ENCODE measurements at places on chromosomes 16 and 17.

- DNase-seq, result no peak
Observed at GRCh38 chr16:73052576-73052975, 4.6 kb upstream of the ZFHX3 start.

- DNase-seq, result peak; percentile 26
Observed at GRCh38 chr17:9676084-9676483, 30.8 kb downstream of the USP43 start.

- DNase-seq, result no peak
Observed at GRCh38 chr17:81863123-81863675, 2.9 kb upstream of the P4HB start.

- no peak for DNase-seq
Observed at GRCh38 chr16:57760357-57761160, 25.0 kb downstream of the KATNB1 start.

GRCh38 chr17:56247816-56248215 lies 94.5 kb downstream of the ANKFN1 start:
- no peak for DNase-seq

DNA sequence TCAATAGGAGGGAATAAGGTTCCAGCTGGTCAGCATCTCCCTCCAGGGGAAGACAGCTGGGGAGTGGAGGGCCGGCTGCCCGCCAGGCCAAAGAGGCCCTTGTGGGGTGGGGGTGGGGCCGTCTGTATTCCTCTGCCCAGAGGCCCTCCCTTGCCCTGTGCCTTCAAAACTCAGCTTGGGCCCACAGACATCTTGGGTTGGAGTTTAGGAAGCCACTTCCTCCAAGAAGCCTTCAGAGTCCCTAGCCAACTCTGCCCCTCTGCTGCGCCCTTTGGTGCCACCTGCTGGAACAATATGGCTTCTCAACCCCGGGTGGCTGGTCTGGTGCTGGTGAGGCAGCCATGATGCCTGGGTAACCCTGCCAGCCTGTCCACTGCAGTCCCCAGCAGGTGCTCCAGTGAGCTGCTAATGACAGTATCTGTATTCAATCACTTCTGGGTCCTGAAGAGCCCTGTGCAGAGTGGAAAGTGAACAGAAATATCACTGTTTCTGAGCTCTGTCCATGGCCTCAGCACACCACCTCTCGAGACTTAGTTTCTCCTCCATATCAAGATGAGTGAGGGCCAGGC lies 16.7 kb downstream of the HSD11B2 start:
- peak; percentile 86 for DNase-seq

DNA sequence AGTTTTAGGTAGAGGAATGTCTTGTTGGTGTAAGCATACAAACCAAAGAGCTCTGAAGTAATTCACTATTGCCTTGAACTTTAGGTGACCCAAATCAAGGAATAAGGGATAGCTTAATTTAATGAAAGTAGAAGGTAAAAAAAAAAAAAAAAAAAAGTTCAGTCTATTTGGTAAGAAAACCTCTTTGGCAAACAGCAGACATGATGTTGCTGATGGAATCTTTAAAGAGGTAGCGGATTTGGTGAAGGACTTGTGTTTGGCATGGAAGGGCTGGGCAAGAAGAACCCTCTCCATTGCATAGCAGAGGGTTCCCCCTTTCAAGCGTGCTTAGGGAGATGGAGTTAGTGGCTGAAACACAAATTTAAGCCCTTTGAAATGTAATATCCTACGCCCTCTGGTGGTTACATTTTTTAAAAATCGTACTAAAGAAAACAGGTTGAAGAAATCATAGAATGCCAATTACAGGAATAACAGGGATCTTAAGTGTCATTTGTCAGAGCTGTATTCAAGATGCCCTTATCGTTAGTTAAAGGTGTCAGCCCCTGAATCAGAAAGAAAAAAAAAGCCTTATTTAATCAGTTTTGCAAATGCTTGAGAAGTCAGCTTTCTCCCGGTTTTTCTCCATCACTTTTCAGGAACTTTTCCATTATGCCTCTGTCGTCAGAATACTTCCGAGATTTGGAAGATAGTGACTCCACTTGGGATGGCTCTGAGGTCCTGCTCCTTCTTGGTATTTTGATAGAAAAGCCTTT lies 383.1 kb downstream of the KCNJ2 start:
- DNase-seq, result peak; percentile 38

DNA sequence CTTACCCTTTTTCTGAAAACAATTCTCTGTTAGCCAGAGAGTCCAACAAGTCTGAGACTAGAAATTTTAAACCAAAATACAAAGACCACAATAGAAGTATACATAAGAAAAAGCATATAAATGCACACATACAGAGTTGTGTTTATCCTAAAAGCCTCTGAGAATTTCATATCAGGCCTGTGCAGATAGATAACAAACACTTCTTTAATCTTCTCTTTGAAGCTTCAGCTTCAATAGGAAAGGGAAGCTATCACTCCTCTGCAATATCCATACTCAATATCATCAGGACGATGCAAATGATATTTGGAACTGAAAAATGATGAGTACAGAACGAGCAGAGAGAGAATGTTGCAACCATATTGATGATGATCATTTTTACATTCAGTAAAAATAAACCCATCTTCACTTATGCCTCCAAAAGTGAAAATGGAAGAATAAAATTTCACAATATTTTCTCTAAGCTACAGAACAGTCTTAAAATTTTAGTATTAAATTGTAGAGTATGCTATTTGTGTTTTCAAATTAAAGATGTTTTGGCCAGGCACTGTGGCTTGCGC lies 61.6 kb downstream of the SKAP1 start:
- peak; percentile 42 for DNase-seq

DNA sequence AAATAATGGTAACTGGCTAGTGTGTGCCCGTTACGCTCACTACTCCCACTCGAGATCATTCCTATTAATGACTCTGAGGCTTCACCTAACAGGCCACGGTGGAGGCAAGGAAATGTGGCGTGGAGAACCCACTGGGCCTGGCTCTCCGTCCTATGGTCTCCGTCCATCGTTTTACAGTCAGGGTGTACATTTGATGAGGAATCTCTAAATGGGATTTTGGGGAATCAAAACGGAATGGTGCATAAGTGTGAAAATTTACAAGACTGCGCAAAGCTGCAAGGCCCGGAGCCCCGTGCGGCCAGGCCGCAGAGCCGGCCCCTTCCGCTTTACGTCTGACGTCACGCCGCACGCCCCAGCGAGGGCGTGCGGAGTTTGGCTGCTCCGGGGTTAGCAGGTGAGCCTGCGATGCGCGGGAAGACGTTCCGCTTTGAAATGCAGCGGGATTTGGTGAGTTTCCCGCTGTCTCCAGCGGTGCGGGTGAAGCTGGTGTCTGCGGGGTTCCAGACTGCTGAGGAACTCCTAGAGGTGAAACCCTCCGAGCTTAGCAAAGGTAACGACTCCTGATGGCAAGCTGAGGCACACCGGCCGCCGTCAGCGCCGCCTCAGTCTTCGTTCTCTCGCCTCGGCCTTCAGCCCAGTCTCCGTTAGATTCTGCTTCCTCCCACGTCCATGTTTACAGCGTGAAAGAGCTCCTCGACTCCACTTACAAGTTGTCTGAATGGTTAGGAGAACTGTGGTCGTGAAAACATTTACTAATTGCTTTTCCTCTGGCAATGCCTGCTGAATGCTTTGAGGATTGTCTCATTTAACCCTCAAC lies at the start of gene RAD51C:
Gene RAD51C, plus strand, starts transcription at position 364 of the 817 bp plus-strand sequence. Its CDS starts 42 bp downstream, at position 406.
- peak; percentile 90 for DNase-seq

DNA sequence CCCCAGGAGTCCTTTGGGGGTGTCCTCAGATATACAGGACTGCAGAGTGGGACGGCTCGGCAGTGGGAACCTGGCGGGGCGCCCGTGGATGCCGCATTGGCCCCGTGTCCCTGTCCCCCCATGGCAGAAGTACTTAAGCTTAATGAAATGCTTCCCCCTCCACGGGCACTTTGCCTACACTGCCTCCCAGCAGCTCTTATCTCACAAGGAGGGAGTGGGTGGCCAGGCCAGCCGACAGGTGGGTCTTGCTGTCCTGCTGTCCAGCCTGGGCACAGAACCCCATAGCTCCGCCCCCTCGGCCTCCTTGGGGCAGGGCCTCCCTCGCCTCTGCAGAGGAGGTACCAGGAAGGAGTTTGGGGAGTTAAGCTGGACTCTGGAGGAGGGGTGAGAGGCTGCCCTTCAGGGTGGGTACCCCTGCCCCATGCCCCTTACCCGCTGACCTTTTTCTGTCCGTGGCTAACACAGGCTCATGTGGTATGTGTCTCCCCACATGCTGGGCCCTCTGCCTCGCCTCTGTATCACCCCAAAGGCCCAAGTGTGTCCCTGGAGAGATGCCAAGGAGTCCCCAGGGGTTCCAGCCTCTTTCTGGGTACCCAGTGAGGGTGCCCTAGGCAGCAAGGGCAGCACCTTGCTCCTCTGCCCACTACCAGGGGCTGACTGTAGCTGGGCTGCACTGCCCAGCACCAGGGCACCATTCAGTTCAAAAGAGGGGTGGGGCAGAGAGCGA lies 8.7 kb downstream of the THRA start:
- DNase-seq, result peak; percentile 79

DNA sequence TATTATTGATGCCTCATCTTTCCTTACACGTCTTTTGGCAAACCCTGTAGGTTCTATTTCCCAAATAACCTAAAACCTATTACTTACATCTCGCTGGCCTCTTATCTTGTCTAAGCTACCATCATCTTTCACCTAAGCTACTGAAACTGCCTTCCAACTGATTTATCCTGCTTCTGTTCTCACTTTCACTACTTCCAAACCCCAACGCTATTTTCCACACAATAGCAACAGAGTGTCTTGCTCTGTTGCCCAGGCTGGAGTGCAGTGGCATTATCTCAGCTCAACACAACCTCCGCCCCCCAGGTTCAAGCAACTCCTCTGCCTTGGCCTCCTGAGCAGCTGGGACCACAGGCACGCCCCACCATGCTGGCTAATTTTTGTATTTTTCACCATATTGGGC lies 52.8 kb upstream of the INTS2 start:
- DNase-seq, result no peak

- DNase-seq, result no peak
Observed at GRCh38 chr17:79249929-79250521, 175.4 kb downstream of the ENGASE start.

DNA sequence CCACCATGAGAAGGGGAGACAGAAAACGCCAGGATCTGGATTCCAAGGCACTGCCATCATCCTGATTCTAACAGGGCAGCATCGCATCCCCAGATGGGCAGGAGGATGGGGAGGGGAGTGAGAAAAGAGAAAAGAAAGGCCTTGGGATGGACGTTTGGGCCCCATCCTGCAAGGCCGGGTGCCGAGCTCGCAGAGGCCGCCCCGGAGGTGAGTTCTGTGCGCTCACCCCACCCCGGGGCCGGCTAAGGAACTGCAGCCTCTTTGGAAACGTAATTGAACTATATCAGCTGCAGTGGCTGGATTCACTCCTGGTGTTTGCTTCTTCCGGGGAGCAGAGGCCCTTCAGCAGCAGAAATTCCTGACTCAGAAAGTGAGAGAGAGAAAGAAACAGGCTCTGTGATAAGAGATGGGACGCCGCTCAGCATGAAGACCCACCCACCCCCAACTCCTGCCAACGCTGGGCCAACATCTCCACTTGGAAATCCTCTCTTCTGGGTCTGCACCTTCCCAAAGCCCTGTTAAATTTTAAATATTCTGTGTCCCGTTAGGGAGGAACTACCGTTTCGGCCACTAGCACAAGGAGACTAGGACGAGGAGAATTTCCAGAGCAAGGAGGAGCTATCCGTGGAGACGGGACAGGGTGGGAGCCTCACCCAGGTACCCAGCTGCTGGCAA lies 8.5 kb upstream of the SSTR2 start:
- peak; percentile 66 for DNase-seq

GRCh38 chr16:58056580-58056979 lies 31.0 kb downstream of the MMP15 start:
- no peak for DNase-seq

GRCh38 chr16:87829988-87830672 lies 39.2 kb downstream of the SLC7A5 start:
- DNase-seq, result no peak

GRCh38 chr17:71709946-71710345 lies 410.9 kb upstream of the SOX9 start:
- no peak for DNase-seq

GRCh38 chr17:4635823-4636375 lies 5.6 kb downstream of the ALOX15 start:
- DNase-seq, result no peak

- DNase-seq, result no peak
Observed at GRCh38 chr17:19713901-19714361, 2.5 kb downstream of the SLC47A2 start.

DNA sequence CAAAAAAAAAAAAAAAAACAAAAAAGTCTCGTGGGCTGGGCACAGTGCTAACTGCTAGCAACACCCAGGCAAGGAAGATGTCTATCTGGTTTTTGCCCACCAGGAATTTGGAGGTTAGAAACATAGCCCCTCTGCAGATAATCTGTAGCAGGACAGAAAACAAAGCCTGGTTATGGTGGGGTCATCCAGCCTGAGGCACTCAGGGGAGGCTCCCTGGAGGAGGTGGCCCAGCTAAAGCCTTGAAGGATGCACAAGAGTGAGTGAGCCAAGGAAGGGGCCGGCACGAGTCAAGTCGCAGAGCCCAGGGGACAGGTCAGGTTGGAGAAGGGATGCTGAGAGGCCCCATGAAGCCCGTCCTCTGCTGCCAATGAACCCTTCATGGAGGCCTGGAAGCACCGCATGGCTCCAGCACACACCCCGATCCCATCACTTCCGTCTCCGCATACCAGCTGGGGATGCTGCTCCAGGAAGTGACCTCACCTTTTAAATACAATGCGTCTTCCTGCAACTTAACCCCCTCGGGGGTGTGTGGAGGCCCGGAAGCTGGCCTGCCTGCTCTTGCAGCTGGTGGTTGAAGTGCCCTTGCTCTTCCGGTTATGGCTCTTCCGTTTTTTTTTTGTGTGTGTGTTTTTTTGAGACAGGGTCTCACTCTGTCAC lies 86.5 kb downstream of the ENGASE start:
- no peak for DNase-seq

GRCh38 chr17:43978078-43978477 lies 24.3 kb upstream of the PYY start:
- DNase-seq, result no peak

DNA sequence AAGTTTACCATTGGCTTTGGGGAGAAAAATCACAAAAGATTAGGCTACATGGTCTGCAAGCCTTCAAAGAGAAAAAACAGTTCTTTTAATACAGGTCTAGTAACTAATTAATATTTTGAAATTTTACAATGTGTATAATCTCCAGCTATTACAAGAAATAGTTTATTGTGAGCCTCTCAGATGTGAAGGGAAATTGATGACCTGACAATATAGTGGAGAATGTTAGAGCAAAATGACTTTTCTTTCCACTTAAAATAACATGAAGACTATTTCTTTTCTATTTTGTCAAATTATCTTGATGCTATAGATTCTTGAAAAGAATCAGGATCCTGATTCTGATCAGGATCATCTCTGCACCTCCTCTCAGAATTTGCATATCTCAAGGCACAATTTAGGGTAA lies 362.3 kb downstream of the PMP22 start:
- DNase-seq, result no peak

DNA sequence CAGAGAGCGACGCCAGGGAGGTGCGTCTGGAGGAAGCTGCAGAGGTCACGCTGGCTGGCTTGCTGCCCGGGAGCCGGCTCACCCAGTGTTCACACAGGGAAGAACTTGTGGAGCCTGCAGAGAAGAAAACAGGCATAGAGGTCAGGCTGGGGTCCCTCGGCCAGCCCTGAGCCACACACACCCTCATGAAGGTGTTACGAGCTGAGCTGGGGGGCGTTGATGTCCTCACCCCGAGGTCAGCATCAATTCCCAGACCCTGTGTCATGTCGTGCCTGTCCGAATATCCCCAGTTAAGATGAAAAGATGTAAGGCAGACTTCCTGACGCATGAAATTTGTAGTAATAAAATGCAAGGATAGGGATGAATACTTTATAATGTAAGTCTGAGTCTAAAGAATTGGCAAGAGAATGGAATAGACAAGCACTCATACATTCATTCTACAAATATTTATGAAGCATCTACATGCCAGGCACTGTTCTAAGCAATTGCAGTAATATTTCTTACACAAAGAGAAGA lies 77.1 kb downstream of the USP31 start:
- DNase-seq, result no peak
